HuH-7.5 (cell line): ENCODE measurements at places on chromosomes 5 and 9.

DNA sequence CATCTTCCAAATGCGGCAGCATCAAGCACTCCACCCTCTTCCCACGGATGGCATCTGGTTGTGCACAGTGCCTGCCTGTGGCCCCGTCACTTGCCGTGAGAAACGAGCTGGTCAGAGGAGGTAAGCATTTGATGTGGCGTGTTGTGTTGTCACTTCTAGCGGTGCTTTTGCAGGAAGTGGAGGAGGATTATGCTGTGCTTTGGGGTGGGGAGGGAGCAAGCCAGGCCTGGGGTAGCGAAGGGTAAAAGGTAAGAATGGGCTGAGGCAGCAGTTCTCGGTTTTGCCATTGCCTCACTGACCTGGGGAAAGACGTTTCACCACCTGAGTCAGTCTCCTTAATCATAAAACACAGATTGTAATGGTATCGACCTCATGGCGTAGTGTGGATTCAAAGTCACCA is 2.3 kb upstream of the POMT1 start:
- DNase-seq, result no peak

DNA sequence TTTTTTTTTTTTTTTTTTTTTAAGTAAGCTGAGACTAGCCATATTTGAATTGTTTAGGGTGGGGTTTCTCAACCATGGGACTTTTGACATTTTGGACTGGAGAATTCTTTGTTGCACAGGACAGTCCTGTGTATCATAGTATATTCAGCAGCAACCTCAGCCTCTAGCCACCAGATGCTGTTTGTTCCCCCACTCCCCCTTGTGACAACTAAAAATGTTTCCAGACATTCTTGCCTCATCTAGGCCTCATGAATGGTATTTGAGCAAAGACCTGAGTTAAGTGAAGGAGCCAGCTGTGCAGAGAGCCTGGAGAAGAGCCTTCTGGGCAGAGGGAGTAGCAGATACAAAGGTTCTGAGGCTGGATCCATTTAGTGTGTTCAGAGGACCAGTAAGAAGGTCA is 155.9 kb downstream of the SGCD start:
- DNase-seq, result no peak

DNA sequence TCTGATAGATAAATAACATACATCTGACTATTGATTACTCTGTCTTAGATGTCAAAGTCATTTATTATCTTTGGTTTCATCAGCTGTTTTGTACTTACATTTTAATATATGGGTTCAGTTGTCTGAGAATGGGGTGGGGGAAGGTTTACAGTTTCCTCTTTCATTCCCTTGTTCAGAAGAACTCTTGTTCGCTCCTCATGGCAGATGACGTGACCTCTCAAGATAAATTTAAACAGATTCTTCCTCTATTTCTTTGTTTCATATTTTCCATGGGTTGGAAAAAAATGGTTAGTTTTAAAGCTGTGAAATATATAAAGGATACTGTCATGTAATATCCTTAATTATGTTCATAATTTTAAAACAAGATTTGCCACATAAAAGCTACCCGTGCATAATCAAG is 61.4 kb downstream of the TSSK1B start:
- no peak for DNase-seq

DNA sequence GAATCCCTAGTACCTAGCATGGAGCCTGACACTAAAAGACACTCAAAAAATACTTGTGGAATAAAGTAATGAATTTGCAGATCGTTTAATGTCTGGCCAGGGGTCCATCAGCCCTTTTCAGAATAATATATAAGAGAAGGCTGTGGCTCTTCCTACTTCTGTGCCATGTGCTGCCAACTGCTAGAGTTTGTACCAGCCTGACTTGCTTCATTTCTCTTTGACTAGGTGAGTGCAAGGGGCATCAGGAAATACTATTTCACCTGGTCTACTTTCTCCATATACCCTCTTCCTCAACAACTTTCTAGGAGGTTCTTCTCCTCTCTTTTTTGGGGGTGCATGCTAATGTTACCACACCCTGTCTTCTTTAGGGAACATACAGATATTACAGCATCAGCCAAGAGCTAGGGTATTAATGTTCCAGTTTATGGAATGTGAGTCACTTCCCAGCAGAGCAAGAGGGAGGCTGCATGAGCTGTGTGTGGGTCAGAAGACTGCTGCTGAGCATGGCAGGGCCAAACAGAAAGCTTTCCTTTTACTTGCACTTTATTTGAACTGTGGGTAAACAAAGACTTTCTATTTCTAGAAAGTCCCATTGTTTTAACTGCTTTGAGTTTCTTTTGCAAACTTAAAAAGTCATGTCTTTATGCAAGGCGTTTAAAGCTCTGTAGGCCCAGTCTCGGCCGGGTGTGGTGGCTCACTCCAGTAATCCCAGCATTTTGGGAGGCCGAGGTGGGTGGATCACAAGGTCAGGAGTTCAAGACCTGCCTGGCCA is 158.9 kb downstream of the ADAMTSL1 start:
- no peak for DNase-seq
